ENCODE measurements at places on chromosomes 1 and 21.
A peak's percentile ranks its signal among the peaks of the same experiment; 100 is the strongest.

GRCh38 chr1:75449998-75450397 lies 160.9 kb downstream of the SLC44A5 start:
- no peak for DNase-seq

DNA sequence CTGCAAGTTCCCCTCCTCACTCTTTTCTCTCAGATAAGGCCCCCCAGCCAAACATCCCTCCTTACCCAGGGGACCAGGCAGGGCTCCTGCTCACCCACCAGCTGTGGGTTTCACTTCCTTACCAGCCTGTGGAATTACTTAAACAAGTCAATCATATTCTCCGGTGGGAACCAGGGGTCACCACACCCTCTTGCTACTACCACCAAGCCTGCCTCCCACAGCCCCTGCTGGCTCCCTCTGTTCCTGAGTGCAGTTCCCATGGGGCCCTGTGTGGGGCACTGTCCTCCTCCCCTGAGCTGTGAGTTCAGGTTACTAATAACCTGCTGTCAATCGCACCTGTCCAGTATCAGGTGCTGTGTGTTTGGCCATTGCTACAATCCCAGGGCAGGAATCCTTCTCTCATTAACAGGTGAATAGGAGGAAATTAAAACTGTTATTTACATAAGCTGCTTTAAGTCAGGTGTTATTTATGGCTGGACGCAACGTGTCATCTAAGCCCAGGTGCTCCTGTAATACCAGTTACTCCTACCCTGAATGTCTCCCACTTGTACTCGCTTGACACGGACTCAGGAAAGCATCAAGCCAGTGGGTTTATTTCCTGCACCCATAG lies 53.1 kb upstream of the LBR start:
- DNase-seq = no peak

DNA sequence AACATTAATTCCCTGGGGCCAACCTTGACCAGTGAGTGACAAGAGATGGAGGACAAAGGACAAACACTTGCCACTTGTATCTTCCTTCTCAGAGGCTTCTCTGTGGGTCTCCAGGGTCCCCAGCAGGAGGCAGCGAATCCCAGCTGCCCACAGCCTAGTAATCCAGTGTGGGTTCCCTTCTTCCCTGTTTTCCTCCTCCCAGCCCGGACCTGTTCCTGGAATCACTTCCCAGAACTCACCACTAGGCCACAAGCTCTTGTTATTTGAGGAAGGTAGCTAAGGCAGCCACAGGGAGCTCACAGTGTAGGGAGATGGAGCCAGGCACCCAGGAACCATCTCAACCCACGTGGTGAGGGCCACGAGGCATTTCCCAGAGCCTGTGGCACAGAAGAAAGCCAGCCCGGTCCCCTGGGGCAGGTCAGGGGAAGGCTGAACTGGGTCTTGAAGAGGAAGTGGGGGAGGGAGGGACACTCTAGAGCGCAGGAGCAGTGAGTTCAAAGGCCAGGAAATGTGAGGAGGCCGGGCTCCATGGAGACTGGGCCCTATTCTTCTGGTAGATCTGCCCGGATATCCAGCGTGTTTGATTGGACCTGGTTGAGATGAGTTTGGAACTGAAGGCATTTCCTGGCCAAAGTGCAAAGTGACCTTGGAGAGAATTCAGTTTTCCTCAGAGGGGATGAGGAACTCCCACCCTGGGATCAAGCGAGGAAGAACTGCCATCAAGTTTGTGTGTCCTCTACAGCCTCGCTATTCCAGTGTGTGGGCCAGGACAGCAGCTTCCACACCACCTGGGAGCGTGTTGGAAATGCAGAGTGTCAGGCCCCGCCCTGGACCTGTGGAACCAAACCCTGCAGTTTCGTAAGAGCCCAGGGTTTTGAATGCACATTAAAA lies 20.3 kb upstream of the C2CD2 start:
- DNase-seq = no peak

DNA sequence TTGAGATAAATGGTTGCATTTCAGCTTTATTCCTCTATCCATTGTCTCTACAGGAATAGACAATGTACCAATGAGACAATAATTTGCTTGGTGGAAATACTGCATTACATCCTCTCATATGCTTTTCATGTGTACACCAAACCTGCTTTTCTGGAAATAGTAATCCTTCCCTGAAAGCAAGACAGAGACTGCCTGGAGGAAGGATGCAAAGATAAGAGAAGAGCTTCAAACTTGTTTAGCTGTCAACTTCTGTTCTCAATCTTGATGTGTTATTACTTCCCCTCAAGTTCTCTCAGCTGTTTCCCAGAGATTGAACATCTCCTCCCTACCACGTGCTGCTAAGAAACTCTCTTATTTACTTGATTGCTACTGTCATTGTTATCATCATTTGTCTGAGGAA lies 1125.4 kb upstream of the TMPRSS15 start:
- no peak for DNase-seq

DNA sequence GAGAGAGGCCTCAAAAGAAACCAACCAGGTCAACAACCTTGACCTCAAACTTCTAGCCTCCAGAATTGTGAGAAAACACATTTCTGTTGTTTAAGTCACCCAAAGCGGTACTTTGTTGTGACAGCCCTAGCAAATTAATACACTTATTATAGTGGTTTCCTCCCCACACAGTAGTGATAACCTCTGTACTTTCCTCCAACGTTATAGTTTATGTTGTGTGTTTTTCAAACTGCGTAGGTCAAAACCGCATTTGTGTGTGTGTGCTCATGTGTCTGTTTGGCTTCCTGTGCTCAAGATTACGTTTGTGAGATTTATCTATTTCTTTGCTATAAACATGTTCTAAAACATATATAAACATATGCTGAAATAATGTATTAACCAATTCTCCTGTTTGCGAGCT lies 667.8 kb upstream of the USP24 start:
- DNase-seq = no peak

GRCh38 chr1:100861379-100861778 lies 33.3 kb downstream of the EXTL2 start:
- DNase-seq = no peak

- no peak for DNase-seq
These were observed 28.2 kb upstream of the ATP1B1 start for GRCh38 chr1:169078163-169078883.

DNA sequence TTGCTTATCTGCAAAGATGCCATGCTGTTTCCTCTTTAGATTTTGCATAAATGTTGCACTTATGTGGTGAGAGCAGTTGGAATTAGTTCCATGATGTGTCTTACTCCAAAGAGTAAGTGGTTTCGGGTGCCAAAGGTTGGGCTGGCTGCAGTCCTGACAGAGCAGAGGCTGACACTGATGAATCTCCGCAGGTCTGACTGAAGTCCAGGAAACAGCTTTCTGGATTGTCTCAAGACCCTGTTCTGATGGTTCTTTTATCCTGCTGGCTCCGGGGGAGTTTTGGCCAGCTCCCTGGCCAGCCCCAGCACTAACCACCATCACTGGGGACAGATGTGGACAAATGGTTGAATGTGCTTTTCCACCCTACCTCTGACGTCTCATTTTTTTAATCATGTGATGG lies 207.2 kb upstream of the KIAA0040 start:
- DNase-seq = no peak

GRCh38 chr1:147117109-147117508 lies 55.2 kb downstream of the PRKAB2 start:
- DNase-seq = no peak

GRCh38 chr1:56501426-56501825 lies 77.9 kb downstream of the PLPP3 start:
- DNase-seq = no peak

- no peak for DNase-seq
These were observed 103.6 kb upstream of the GPR52 start for GRCh38 chr1:174344162-174344561.

- DNase-seq = no peak
These were observed 15.9 kb upstream of the PLEKHM2 start for GRCh38 chr1:15668089-15668754.

- DNase-seq = no peak
These were observed 32.0 kb downstream of the PGBD5 start for GRCh38 chr1:230394134-230394533.

- DNase-seq = peak; percentile 89
These were observed 66.7 kb upstream of the VAMP3 start for GRCh38 chr1:7704214-7705047.

- no peak for DNase-seq
These were observed 1044.4 kb downstream of the ADGRL2 start for GRCh38 chr1:82844911-82845827.

DNA sequence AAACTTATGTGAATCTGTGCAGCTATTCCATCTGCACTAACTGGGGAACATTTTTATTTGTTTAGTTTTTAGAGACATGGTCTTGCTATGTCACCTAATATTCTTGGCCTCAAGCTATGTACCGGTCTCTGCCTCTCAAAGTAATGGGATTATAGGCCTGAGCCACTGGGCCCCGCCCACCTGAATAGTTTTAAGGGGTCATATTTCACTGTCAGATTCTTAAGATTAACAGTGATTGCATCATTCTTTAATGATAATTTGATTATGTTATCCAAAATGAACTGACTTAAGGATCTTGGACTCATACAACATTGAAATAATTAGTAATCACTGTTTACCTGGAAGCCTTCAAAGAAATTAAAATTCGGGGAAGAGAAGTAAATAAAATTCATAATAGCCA lies 12.6 kb upstream of the KLF18 start:
- DNase-seq = no peak

GRCh38 chr1:109792056-109792831 lies 28.5 kb upstream of the EPS8L3 start:
- no peak for DNase-seq

DNA sequence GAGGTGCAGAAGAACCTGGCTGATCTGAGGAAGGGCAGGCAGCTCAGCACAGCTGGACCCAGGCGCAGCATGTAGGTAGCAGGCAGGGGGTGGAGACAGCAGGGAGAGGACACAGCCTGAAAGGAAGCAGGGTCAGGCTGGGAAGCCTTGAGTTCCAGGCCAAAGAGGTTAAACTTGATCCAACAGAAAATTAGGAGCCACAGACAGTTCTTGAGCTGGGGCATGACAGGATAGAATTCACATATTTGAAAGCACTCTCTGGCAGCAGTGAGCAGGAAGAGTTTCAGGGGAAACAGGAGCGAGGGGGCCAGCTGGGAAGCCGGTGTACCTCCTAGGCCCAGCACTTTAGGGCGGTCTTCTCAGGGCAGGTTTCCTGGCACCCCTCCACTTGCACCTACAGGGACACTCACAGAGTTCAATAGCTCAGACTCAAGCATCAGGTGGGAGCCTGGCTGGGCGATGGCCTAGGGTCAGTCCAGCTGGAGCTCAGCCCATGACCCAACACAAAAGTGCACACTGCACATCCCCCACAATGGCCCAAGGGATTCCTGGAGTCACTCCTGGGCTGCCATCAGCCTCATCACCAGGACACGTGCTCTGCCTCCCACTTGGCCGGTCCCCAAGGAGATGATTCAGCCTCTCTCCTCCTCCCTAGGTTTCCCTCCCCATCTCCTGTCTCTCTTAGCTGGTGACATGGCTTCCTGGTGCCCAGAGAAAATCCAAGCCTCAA lies 22.7 kb downstream of the MATN1 start:
- no peak for DNase-seq

GRCh38 chr1:147475488-147475887 lies 65.8 kb upstream of the BCL9 start:
- DNase-seq = no peak

DNA sequence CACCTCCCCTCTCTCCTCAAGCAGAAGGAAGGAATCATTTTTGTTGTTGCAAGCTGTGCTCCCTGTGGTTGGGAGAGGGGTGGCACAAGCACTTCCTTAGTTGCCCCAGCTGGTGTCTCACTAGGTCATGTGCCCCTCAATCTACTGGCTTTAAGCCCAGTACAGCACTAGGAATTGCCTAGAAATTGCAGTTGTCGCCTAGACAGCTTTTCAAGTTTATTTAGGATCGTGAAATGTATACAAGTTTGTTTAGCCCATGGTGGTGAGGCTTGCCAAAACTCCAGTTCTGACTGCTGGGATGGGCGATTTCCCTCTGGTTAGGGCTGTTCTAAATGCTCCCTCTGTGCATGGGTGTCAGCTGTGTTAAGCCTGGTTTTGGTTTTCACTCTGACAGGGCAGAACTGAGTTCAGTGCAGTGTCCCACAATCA lies 126.8 kb upstream of the ZNF644 start:
- no peak for DNase-seq

- no peak for DNase-seq
These were observed 74.7 kb downstream of the KIFAP3 start for GRCh38 chr1:169999761-170000160.

DNA sequence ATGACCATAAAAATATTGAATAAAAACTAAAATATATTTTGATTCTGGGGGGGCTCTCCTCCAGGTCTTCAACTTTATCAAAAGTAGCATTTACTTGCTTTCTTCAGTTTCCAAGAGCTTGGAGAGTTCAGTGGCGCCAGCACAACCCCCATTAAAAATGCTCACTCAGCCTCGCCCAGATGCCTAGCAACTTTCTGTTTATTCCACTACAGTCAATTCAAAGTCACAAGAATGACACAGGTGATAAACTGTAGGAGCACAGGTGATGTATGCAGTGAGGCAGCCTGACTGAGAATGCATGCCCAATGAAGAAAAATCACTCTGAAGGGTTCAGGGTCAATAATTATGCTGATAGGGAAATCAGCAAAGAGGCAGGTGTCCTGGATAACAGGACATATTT lies 159.4 kb upstream of the ATP1B1 start:
- DNase-seq = no peak

DNA sequence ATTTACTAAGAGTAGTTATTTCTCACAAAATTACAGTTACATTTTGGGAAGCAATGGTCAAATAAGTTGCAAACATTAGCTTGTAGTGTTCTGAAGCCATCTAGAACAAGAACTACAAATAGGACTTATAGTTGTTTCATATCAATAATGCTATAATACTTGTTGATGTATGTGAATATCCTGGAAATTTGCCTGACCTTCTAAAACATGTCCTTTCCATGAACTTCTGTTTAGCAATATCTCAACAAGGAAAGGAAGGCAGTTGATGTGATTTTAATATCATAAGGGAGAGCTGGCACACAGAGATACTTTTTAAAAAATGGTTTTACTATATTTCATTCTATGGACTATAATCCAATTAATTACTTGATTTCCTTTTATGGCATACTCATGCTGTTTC lies 47.1 kb upstream of the SAMSN1 start:
- DNase-seq = no peak

DNA sequence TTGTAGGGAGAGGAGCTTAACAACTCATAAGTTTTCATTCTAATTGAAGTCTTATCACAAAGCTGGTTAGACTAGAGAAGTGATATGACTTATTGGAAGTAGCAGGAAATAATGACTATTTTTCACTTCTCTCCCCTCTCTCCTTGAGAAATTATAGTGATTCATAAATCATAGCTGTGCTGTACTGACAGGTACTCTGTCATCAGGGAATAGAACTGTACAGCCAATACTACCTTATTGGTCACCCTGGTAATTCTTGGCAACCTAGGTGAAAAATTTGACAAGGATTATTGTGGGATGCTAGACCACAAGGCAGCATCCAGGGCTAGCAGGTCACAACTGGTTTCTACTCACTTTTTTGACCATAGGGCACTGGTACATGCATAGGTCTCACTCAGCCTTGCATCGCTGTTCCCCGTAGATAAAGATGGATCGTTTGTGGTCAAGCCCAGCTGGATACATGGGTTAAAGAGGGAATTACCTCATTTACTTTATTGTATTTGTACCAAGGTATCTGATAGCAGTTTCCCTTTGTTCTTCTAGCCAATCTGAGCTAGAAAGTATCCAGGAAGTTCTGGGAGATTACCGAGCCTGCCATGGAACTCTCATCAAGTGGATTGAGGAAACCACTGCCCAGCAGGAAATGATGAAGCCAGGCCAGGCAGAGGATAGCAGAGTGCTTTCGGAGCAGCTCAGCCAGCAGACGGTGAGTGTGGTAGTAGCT lies 113.6 kb downstream of the MACF1 start:
- DNase-seq = no peak

- DNase-seq = no peak
These were observed 11.7 kb downstream of the PTGFRN start for GRCh38 chr1:116921301-116921885.
